IMR-90 (cell line): ENCODE measurements at places on chromosomes 3 and 15.

DNA sequence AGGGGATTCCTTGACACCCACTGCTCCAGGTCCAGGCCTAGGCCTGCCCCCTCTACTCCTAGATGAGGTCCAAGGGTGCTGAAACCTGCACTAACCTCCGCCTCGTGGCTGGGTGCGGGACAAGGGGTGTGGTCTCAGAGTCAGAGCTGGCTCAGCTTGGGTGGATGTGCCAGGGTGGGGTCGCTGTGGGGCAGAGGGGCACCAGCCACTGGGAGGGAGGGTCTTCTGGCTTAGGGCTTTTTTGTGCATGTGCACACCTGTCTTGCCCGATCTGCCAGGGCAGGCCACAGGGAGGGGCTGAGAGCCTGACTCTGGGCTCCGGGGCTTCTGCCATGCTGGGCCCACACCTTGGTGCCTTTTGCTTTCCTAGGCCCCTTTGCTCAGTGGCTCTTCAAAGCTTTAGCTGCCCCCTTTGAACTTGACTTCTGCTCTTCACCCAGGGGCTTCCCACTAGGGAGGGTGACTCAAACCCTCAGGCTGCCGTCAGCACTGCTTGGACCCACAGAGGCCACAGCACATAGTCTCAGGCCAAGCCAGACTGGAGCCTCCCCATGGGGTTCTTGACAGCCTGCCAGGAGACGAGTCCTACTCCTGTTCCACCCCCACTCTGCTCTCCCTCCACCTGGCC is 73.0 kb downstream of the KLF13 start:
- peak; percentile 15 for DNase-seq

GRCh38 chr3:138245026-138245425 is 57.9 kb downstream of the ARMC8 start:
- DNase-seq = no peak

DNA sequence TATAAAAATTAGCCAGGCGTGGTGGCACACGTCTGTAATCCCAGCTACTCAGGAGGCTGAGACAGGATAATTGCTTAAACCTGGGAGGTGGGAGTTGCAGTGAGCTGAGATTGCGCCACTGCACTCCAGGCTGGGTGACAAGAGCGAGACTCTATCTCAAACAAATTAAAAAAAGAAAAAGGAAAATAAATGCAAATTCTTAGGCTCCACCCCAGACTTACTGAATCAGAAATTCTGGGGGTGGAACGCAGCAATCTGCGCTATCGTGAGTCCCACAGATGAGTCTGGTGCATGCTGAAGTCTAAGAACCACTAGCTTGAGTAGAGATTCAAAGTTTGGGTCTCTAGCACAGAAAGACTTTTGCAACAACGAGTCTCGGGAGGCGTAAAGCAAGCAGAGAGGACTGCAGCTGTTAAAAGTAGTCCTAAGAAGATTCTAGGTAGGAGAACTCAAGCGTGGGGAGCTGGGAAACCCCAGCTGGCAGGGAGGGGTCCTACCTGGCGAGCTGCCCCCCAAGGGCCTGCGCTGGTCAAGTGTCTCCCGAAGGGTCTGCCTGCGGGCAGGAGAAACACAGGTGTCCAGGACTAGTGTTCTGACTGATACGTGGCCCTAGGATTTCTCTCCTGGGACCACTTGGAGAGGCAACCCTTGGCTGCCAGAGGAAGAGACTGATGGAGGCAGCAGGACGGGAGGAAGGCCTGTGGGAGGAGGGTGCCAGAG is 21.9 kb downstream of the CEP19 start:
- DNase-seq = no peak

- peak; percentile 61 for DNase-seq
These were observed 80.7 kb upstream of the ALDH1L1 start for GRCh38 chr3:126261037-126261436.

DNA sequence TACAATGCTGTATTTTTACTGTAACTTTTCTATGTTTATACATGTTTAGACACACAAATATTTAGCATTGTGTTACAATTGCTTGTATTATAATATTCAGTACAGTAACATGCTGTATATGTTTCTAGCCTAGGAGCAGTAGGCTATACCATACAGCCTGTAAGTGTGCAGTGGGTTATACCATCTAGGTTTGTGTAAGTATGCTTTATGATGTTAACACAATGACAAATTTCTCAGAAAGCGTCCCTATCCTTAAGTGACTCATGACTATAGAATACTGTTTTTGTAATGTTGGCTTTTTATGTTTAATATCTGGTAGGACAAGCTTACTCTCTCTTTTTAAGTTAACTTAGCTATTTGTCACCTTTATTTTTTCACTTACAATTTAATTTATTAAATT is 127.5 kb upstream of the THRB start:
- no peak for DNase-seq

DNA sequence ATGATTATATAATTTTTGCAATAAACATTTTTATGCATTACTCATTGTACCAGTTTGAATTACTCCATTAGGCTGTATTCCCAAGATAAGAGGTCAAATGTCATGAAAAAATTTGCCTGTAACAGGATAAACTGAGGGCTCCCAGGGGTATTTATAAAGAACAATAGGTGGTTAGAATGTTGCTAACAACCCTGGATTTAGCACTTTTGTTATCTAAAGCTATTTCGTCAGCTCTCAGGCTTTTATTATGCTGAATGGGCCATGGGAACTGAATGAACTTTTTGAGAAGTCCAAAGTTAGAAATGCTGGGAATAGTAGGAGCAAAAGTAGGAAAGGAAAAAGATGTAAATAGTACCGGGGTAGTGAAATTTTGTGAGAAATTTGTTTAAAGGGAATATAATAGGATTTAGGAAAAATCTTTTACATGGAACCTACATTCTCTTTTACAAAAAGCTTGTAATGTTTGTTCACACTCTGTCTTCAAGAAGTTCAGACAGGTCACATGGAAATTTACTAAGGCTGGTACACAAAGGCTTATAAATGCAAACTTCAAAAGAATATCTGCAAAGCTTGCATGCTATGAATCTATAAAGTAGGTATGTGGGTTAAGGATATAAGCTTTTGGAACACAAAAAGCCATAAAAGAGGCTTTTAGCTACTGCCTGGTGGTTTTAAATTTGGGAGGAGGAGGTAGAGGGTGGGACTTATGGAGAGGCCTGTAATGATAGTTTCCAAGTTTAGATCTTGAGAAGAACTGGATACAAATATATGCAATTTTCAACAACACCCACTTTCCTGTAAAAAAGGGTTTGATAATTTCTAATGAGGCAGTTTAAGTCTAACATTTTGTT is 445.8 kb upstream of the NAALADL2 start:
- no peak for DNase-seq

GRCh38 chr3:129893581-129894070 is at the start of gene TMCC1:
Gene TMCC1, minus strand, starts transcription at chr3:129893711.
- DNase-seq = peak; percentile 64

GRCh38 chr15:37252530-37252929 is 152.2 kb upstream of the MEIS2 start:
- DNase-seq = no peak

- DNase-seq = peak; percentile 54
These were observed 49.2 kb downstream of the LSM3 start for GRCh38 chr3:14227856-14228255.

DNA sequence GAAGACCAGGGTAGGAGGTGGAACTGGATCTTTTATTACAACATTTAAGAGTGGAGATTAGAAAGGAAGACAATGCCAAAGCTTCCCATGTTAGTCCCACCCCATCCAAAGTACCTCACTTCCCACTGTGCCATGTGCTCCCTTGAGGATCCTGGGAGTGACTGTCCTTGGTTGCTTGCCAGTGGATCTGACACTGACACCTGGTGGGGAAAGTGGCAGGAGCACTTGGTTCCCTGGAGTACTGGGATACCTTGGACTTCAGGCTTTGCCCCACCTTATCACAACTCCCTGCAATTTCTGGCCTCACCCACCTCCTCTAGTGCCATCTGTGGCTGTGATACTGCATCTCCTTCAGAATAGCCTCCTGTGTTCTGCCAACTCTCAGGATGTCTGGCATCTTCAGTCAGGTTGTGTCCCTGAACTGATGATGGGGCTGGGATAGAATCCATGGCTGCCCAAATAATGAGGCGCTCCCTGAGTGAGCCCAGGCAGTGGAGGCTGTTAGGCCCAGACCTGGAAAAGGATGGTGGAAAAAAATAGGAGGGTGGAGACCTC is 1.3 kb downstream of the ELL3 start:
- DNase-seq = peak; percentile 58

DNA sequence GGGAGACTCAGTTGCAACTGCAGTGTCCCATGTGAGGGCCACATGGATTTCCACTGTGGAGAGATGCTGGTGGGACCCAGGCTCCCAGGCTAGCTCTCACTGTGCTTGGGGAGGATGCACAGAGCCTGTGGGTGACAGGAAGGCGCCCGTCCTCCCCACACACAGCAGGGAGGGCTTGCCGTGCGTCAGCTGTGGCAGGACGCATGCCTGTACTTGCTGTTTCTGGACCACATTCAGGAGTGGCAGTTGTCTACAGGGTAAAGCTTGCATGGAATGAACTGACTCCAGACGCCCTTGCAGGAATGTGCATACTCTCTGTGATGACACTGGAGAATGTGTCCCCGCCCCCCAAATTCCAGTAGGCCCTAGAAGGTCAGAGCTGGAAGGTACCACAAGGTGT is 63.8 kb upstream of the SNRPA1 start:
- peak; percentile 18 for DNase-seq

- DNase-seq = no peak
These were observed 27.1 kb upstream of the PTX3 start for GRCh38 chr3:157409516-157409915.

DNA sequence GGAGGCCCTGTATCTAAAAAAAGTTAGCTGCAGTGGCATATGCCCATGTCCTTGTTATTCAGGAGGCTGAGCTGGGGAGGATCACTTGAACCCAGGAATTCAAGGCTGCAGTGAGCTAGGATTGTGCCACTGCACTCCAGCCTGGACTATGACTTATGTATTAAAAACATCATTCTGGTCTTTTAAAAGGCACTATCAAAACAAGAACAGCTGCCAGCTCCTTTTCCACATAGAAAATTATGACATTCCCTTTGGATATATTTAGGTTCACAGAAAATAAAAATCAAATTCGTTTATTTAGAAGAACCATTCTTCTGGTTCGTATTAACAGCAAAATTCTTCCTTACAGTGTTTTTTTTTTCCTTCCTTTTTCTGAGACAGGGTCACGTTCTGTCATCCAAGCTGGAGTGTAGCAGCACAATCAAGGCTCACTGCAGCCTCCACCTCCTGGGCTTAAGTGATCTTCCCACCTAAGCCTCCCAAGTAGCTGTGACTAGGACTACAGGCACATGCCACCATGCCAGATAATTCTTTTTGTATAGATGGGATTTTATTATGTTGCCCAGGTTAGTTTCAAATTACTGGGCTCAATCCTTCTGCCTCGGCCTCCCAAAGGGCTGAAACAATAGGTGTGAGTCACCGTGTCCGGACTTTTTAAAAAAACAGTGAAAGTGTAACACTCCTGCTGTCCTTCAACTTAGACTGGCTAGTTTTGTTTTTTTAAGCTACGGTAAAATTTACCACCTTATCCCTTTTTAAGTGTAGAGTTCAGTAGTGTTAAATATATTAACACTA is 13.9 kb downstream of the ICE2 start:
- no peak for DNase-seq

- no peak for DNase-seq
These were observed 816.3 kb upstream of the SEMA6D start for GRCh38 chr15:46901001-46901400.

DNA sequence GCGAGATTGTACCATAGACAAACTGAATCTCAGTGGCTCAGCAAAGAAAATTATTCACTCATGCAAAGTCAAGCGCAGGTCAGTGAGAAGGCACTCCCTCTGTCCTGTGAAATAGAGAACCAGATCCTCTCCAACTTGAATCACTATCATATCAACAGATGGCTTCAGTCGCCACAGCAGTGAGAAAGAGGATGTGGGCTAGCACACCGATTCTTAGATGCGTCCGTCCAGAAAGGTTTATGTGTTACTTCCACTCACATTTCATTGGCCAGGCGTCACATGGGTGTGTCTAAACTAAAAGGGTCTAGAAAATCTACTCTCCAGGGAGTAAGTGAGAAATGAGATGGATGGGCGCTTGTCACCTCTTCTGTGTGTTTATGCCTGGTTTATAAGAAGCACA is 141.6 kb upstream of the KBTBD8 start:
- no peak for DNase-seq

GRCh38 chr15:74262625-74263024 is 26.5 kb downstream of the CCDC33 start:
- no peak for DNase-seq

- peak; percentile 92 for DNase-seq
These were observed 126.3 kb upstream of the ABI3BP start for GRCh38 chr3:101119535-101119934.

DNA sequence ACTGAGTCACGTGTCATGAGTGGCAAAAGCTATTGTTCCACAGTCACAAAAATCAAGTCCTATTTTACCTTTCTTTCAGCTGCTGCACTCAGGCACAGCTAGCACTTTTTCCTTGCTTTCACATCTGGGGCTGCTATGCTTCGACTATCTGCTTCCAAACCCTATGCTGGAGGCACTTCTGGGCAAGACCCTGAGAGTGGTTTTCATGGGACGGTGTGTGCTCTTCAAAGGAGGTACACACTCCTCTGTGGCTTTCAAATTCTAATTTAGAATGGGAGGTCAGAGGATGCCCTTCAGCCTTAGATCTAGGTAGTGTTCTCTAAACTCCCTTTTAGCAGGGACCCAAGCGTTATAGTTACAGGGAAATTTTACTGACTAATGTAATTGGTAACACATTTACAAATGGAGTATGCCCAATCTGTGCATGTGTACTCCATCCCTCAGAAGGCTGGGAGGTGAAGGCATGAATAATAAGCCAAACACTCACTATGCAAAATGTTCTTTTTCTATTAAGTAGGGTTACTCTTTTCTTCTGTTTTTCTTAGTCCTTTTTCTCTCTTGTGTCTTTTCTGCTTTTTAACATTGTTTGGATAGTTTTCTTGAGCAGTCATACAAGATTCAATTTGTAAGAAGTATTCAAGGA is 188.3 kb downstream of the LSAMP start:
- DNase-seq = peak; percentile 3

- DNase-seq = peak; percentile 23
These were observed 29.5 kb downstream of the LINS1 start for GRCh38 chr15:100572362-100572983.
